ENCODE measurements at places on chromosomes 12 and 14.

DNA sequence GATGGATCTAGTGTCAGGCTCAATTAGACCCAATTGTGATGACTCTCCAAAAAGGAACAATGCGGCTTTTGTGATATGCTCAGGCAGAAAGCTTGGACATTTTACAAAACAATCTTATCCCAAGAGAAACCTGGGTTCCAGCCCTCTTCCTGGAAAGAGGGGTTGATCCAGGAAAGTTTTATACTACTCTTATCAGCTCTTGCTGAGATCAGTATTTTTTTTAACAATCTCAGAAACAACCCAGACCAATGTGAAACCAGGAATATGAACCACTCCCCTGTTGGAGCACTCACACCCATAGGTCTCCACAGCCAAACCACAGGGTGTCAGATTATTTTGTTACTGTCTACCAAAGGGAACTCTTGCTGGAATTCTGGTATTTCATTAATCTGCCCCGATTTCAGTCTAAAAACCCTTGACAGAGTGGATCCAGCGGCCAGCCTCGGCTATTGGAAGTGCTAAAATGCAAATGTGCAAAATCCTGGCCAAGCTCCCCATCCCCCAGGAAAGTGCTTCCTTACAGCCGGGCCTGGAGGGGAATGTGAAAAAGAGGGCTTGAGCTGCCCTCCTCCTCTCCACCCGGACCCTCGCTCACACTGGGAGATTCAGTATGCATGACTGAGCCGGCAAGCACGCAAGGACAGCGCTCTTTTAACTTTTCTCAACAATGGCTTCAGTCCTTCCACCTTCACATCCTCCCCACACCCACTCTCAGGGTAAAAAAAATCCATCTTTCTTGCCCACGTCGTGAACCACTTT, 4.0 kb downstream of the FBXL14 start:
- ATAC-seq = no peak

- no peak for ATAC-seq
Measured at GRCh38 chr12:77349689-77350370, 284.5 kb upstream of the E2F7 start.

- ATAC-seq = no peak
Measured at GRCh38 chr12:128551266-128551665, 272.5 kb downstream of the SLC15A4 start.

DNA sequence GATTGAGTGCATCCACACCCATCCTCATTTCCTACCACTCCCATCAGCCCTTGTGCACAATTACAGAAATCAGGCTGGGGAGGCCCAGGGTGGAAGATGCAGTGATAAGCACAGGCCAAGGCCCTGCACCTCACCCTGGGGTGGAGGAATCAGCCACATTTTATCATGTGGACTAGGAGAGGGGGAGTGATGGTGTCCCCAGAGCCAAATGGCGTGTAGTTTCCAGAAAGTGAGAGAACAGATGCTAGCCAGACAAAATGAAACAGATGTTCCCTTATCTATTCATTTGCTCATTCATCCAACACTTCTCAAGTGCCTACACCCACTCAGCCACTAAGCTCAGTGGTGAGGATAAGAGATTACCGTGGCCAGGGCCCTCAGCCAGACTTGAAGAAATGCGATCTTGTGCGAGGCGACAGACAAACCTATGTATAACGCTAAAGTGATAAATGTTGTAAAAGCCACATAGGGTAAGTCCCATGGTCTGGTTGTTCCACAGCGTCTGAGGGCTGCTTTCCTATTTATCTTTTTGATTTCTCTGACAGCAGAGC, 93.6 kb downstream of the STAB2 start:
- no peak for ATAC-seq

DNA sequence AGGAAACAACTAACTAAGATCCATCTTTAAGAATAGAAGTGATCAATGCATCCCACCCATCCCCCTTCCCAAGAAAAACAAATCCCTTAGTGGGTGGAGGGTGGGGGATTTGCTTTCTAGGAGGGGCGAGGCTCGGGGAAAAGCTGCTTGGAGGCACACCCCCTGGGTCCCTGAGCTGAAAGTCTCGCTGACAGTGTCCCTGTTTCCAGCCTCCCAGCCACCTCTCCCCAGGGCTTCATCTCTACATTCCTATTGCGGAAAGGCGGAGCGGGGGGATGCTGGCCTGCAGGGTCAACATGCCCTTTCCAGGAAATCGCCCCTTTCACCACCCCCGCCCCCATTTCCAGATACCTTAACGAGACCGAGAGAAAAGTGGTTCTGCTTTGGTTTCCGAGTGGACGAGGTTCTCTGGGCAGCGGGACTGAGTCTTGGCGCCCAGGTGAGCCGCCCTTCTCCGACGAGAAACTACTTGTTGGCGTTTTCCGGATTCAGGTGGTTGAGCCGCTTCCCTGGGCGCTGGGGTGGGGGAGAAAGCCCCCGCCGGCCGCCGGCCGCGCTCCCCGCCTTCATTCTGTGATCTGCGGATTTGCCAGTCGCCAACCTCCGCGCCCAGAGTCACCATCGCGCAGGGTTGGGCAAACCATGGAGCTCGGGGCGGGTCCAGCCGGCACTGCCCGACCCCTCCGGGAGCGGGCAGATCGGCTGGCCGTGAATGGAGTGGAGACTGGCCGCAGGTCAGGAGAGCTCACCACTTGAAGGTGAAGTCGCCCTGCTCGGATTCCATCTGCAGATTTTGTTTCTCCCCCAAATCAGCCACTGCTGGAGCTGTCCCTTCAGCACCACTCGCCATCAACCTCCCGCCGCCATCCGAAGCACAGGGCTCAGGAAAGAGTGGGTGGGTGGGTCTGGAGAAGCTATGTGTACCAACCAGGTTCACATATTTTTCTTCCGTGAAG, 505 bp downstream of the KCNC2 start:
- ATAC-seq = peak; percentile 18

- ATAC-seq = no peak
Measured at GRCh38 chr14:89674936-89675335, 257.9 kb upstream of the FOXN3 start.

DNA sequence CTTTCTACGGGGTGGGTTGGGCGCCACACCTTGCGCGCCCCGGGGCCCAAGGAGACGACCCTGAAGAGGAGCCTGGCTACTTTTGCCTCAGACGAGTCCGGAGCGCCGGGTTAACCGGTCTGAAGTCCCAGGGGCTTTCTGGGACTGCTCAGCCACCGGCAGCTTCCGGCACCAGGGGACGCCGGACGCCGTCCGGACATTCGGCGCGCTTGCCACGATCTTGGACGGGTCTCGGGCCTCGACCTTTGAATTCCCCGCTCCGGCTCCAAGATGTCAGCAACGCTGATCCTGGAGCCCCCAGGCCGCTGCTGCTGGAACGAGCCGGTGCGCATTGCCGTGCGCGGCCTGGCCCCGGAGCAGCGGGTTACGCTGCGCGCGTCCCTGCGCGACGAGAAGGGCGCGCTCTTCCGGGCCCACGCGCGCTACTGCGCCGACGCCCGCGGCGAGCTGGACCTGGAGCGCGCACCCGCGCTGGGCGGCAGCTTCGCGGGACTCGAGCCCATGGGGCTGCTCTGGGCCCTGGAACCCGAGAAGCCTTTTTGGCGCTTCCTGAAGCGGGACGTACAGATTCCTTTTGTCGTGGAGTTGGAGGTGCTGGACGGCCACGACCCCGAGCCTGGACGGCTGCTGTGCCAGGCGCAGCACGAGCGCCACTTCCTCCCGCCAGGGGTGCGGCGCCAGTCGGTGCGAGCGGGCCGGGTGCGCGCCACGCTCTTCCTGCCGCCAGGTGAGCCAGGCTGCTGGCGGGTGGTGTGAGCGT, at the start of gene ACOT4:
Gene ACOT4 (plus strand): TSS at position 184 of the 760 bp plus-strand sequence. CDS start 87 bp downstream, at position 271.
- peak; percentile 89 for ATAC-seq

DNA sequence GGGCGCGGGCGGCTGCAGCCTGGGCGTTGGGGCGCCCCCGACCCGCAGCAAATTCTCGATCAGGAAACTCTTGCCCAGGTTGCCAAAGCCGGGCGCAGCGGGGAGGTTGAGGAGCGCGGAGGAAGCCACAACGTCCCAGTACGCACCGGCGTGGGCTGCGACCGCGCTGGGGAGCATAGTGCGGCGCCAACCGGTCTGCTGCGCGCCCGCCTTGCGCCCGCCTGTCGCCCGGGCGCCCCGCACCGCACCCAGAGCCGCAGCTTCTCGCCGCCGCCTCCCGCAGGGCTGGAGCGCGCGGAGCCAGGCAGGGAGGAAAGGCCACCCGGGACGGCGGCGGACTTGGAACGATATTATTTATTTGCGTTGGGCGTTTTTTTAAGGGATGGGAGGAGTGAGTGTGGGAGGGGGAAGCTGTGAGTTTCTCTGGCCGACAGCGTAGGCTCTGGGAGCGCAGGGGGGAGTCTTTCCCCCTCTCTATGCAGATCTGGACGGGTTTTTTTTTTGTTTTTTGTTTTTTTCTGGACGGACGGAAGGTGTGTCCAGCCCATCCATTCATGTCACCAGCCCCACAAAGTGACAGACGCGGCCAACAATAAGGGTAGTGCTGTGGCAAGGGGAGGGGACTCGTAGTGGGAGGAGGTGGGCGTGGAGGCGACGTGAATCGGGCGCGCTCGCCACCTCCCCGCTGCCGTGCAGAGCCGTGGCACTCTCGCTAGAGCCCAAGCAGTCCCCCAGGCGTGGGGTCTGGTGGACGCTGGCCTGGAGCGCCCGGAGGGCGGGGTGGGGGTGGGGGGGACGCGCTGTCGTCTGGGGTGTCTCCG, at the start of gene DBX2:
Gene DBX2 (minus strand): TSS at position 349 of the 821 bp plus-strand sequence. CDS start 172 bp downstream, at position 177.
- peak; percentile 61 for ATAC-seq

DNA sequence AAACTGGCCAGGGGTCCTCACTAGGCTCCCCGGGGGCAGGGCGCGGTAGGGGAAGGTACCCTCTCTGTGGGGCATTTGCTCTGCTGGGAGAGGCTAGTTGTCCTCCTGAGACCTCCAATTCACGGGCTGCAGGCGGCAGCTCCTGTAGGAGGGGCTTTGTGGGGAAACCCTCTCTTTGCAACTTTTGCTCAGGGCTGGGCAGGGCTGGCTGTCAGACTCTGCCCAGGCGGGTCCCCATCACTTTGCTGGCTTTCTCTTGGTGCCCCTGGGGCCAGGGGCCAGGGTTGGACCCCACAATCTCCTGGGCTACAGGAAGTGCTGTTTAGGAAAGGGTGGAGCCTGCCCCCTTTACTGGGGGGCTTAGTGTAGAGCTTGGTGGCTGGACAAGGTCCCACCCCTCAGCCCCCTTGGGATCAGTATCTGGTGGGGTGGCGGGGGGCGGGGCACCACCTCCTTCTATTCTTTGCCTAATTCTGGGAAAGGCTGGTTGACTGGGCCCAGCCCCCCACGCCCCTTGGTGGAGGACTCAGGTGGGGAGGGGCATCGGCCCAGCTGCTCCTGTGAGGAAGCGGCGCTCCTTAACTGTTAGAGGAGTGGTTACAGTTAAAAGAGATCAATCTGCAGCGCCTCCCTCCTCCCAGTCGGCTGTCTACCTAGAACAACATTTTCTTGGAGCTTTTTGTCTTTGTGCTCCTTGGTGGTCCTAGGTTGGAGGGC, 918.7 kb downstream of the AACS start:
- ATAC-seq = peak; percentile 53

DNA sequence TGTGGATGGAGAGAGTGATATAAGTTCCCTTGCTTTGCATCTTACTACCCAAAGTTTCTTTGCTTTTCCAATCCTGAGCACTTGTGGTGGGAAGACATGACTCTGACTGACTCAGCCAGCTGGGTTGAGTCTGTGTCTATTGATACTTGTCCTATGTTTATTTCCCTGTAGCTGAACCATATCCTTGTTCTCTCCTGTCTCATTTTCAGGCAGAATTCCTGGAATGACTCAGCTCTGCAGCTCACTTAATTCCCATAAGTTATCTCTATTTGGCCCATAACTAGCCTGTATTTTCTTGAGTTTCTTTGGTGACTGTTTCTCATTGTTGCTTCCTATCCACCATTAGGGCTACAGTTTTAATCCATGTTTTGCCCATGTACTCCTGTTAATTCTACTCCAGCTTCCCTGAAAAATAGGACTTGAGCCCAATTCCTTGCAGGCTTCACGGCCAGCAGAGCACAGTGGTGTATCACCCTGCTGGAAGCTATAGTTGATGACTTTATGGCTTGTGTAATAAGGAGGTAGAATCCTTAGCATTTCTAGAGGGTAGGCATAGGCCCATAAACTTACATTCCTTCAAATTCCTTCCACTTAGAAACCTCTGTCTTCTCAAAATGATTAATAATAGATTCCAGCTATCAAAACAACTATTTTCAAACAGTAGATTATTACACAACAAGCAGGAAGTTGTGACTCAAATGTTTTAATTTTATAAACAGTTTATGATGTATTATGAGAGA, 183.1 kb downstream of the TMTC3 start:
- peak; percentile 85 for ATAC-seq

GRCh38 chr12:18640321-18640955, 97.4 kb downstream of the PLCZ1 start:
- ATAC-seq = no peak

GRCh38 chr12:121794534-121795033, 1.1 kb upstream of the RHOF start:
- peak; percentile 4 for ATAC-seq

DNA sequence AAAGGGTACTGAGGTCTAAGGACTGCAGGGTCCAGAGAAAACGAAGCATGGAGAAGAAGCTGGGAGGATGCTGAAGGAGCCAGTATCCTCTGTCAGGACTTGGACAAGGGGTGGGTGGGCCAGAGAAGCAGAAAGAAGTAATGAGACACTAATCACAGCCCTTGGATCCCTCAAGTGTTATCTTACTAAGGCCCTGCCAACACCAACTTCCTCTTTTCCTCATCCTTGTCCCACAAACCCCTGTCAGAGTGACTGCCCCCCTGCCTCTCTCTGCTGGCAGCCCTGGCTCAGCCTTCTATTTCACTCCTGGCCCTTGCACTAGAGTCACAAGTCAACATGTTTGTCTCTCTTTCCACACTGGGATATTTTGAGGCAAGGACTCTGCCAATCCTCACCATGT, 3.8 kb upstream of the ASIC1 start:
- no peak for ATAC-seq

- ATAC-seq = no peak
Measured at GRCh38 chr14:95220663-95221231, 63.4 kb upstream of the DICER1 start.

DNA sequence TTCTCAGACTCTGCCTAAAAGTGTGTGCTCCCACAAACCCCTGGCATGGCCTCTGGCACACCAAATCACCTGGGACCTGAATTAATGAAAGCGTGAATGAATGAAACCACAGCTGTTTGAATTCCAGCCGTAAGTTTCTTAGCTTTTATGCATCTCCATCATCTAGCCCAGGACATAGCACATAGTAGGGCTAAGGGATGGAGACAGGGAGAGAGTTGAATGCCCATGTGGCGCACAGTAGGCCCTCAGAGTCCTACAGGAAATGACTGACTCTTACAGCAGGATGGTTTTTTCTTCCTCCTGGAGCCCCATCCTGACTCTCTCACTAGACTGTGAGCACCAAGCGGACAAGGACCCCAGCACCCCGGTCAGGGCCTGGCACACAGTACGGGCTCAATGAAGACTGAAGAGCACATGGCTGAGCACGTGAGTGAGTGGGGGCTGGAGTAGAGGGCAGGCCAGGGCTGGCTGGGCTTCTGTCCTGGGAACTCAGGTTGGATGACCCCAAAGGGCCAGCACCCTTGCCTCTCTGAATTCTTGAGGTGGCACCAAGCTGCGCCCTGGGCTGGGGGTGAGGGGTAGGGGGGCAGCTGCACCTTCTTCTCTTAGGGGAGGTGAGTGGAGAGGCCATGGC, 351.3 kb downstream of the MED13L start:
- no peak for ATAC-seq
